ENCODE measurements at places on chromosomes 5 and 9. TPM values are rescaled to one million over a fixed set of nuclear protein-coding genes. Genes with fewer than 3 reads are reported as not detected.

LECT2 gene
- total RNA-seq: not detected

SLC36A3 gene
- total RNA-seq: not detected

PRUNE2 gene
- 6.2 TPM for total RNA-seq

PCDHGA4 gene
- 5.8 TPM for total RNA-seq

GAPVD1 gene
- total RNA-seq: 51.1 TPM

ADAMTS13 gene
- 2.8 TPM for total RNA-seq

SPATA31D4 gene
- total RNA-seq: not detected

ADAMTS16 gene
- 3.9 TPM for total RNA-seq

LCN15 gene
- total RNA-seq: not detected

GADD45G gene
- 1.8 TPM for total RNA-seq

PROB1 gene
- total RNA-seq: 0.59 TPM

NR5A1 gene
- total RNA-seq: not detected

DBH gene
- not detected for total RNA-seq

NMUR2 gene
- not detected for total RNA-seq

C9orf153 gene
- 1.1 TPM for total RNA-seq

HTR1A gene
- not detected for total RNA-seq

SAPCD2 gene
- total RNA-seq: 5.7 TPM

PRR7 gene
- 6.2 TPM for total RNA-seq

CAVIN4 gene
- 2.4 TPM for total RNA-seq

TMEM267 gene
- 22.0 TPM for total RNA-seq

GARIN3 gene
- not detected for total RNA-seq

ANKRD31 gene
- total RNA-seq: 0.14 TPM

CMYA5 gene
- total RNA-seq: 0.28 TPM

SPATA31C1 gene
- not detected for total RNA-seq

DMGDH gene
- total RNA-seq: 0.30 TPM

JAKMIP2 gene
- total RNA-seq: 5.9 TPM
